ENCODE measurements at places on chromosomes 6 and 20.

- DNase-seq: no peak
Observed at GRCh38 chr6:155261111-155261900, 2.5 kb upstream of the CLDN20 start.

GRCh38 chr20:17871886-17872285, 96.7 kb downstream of the SNX5 start:
- DNase-seq: no peak

GRCh38 chr6:17115251-17116116, 13.6 kb downstream of the STMND1 start:
- DNase-seq: no peak

DNA sequence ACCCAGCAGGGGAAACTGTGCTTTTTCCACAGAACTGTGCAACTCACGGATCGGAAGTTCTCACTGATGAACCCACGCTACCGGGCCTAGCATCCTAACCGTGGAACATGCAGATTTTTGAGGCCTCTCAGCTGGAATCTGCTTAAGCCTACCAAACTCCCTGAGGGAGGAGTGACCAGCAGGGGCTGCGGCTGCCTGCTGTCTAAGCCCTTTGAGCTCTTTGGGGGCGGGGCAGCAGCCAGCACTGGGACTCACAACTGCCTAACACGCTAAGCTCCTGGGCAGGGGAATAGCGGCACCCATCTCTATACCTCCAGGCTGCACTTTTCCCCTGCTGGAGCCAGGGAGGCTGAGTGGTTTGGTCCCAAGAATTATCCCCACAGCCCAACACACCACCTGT, 20.4 kb upstream of the METTL24 start:
- no peak for DNase-seq

- DNase-seq: no peak
Observed at GRCh38 chr20:50744143-50744792, 12.9 kb downstream of the PARD6B start.

DNA sequence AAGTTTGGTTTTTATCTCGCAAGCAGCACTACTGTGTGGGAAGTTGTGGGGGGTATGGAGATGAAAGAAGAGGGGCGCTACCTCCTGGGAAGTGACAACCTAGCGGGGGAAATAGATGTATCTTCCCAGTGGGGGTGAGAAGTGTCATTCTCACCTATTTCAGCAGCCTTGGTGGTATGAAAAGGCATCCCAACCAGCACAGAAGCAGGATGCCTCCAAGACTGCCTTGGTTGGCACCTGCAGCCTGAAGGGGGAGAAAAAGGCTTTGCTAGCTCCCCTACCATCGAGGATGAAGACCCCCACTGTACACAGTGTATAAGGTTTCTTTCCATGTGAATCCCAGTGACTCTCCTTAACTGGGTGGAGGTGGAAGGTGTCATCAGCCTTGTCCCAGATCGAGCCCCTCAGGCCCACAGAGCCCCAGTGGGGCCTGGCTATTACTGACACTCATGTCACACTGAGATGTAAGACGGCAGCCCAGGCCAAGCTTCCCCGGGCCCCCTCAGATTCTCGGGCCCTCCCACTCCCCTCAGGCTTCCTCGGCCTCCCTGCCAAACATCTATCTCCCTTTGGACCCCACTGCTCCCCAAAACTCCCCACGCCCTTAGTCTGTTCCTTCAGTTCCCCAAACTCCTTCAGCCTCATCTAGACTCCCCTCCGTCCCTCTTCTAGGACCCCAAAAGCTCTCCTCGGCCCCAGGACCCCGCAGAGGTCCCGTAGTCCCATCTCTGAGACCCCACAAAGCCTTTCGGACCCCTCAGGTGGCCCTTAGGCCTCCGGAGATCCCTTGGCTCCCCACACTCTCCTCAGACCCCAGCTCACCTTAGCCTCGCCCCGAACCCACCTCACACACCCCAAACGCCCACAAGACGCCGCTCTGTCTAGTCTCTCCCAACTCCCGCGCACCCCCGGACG, 688 bp downstream of the COMMD7 start:
- DNase-seq: no peak

DNA sequence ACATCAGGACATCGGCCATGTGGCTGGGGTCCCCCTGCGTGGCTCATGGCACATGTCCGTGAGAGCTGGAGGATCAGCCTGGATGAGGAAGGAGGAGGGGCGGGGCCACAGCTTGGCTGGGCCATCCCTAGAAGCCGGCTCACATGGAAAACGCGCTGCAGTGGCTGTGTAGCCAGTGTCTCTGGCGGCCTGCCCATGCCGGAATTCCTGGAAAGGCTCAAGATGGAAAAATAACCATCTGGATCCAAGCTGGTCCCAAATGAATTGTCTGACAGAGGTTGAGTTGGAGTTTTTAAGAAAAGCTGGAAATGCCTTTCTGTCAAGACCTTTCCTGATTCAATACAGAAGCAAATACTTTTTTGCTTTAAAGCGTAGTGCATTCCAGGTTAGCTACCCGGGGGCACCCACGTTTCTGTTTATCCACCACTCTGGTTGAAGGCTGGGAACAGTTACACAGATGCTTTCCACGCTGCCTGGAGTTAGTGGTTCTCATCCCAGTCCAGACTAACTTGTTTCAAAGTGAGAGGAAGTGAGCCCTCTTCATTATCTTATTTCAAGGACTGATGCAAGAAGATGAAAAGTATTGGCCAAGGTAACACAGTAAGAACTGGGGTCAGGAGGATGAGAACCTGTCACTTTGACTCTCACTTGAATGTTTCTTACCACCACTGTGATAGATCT, 99.0 kb downstream of the GMPR start:
- DNase-seq: no peak

DNA sequence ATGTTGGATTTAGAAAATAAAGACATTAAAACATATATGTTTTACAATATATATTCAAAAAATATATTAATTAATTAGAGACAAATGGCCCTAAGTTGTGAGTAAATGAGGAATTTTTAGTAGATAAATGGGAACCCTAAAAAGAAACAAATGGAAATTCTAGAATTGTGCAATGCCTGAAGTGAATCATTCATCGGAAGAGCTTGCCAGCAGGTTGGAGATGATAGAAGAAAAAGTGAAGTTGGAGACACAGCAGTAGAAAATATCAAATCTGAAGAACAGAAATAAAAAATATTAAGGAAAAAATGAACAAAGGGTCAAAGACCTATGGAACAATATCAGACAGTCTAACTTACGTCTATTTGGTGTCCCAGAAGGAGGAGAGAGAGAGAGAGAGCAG, 109.4 kb upstream of the NEDD9 start:
- DNase-seq: no peak

- DNase-seq: no peak
Observed at GRCh38 chr6:160276126-160276525, 17.5 kb upstream of the SLC22A2 start.

DNA sequence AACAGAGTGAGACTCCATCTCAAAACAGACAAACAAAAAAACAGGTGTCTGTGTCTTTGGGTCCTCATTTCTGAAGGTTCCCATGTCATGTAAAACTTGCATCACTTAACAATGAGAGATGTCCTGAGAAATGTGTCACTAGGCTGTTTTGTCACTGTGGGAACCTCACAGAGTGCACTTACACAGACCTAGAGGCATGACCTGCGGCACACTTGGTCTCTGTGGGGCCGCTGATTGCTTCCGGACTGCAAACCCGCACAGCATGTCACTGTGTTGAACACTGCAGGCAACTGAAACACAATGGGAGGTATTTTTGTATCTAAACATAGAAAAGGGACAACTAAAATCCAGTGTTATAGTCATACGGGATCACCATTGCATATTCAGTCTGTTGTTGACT, 42.3 kb upstream of the TMEM181 start:
- no peak for DNase-seq

- DNase-seq: no peak
Observed at GRCh38 chr6:170150590-170150945, 140.3 kb downstream of the DLL1 start.

DNA sequence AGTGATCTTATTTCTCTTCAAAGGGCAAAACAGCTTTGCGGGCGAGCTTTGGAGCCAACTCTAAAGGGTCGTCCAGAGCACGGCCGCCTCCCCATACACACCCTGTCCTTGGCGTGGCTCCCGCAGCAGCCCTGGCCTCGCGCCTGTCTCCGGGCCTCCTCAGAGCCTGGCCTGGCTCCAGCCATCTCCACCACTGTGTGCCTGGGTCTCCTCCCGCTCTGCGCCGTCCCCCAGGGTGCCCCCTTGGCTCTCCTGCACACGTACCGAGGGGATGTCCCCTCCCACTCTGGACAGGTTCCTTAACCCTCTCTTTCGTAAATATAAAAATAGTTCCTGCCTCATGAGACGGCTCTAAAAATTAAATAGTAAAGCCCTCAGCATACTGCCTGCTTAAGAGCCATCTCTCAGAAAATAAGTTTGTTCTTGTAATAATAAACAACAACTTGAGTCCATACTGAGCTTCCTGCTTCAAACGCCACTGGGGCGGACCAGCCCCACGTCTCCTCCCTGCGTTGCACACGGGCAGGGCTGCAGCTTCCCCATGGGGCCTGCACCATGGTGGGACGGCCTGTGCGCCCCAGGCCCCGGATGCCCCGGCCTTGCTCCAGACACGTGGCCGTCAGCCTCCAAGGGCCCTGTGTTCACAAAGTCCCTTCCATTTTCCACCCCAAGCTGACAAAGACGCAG, 226.2 kb downstream of the TTLL2 start:
- no peak for DNase-seq

DNA sequence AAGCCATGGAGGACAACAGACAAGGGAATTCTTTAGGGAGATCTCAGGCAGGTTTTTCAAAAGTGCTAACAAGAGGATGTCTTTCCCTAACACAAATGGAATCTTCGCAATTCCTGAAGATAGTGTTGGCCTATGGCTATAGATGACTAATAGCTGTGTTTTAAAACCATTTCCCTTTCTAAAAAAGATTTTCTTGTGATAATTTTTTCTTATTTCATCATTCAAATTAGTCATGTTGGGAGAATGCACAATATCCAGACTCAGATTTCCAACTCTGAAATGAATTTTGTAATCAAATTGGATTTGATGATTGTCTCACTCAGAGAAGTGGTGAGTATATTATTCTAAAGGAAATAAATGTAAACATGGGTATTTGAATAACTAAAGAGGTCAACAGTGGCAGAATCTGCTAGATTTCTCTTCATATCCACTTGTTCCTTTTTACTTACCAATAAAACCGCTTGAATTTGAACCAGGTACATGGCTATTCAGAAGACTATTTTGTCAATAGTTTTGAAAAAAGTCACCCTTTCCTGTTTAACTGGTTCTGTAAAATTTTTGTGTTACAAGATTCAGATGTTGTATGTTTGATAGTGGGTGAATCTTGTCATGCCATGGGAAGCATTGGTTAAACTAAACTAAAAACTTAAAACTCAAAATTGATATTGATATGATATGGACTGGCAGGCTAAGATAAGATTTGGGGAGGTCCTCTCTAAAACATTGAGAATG, 1223.7 kb upstream of the EYS start:
- no peak for DNase-seq

DNA sequence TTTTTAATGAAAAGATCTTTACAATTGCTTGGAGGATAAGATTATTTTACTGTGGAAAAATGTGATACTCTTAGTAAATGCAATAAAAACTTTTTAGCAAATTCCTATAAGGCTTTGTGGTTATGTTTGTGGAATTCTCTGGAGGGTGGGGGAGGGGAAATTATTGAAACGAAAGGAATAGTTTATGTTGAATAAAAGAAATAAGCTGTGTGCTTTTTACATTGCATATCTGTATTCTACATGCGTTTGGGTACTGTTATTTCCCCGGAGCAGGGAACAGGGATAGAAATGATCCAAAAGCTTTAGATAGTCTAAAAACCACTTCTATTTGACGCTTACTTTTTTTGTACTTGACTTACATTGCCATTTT, 143.8 kb downstream of the SLC16A10 start:
- DNase-seq: no peak

DNA sequence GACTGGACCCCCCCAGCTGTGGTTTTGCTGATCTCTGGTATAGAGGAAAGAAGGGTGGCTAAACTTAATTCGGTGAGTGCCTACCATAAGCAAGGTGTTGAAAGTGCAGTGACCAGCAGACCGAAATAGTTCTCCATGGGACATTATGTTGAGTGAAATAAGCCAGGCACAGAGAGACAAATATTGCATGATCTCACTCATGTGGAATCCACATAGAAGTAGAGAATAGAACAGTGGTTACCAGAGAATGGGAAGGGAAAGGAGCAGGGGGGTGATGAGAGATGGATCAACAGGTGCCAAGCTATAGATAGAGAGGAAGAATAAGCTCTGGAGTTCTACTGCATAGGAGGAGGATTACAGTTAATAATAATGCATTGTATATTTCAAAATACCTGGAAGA, 9.7 kb upstream of the GCNT2 start:
- no peak for DNase-seq

DNA sequence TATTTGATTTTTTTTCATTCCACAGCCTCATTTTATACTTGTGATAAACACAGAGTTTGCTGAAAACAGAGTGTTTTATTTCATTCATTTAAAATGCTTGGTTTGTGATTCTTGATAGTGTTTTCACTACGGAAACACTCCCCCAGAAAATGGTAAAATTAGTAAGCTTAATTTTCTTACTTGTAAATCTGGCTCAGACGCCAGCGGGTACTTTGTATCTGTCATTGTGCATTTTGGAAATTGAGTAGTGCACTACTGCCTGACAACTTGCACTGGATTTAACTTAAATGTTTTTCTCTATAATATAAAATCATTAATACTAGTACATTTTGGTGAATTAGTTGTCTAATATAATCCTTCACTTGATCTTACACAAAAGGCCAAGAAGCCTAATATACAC, 37.0 kb upstream of the HINT3 start:
- DNase-seq: no peak

- DNase-seq: no peak
Observed at GRCh38 chr6:139960671-139961070, 586.2 kb upstream of the CITED2 start.

GRCh38 chr6:125346201-125346925, 44.6 kb upstream of the HDDC2 start:
- DNase-seq: no peak

GRCh38 chr20:38748861-38749149, 545 bp downstream of the ACTR5 start:
- DNase-seq: no peak

DNA sequence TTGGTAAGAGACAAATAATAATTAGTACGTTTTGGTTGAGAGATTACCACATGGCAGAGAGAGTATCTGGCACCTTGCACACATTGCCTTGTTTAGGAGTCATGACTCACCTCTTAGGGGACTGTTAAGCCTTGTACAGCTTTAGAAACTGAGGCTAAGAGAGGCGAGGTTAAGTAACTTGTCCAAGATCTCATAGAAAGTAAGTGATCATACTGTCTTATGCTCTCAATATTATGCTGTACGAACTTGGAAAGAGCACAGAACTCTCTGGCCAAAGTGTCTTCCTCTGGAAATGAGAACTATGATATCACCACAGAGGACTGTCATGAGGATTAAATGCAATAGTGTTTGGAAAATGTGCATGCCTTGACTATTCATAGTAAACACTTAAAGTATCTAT, 249.0 kb downstream of the UTRN start:
- no peak for DNase-seq

GRCh38 chr6:162151021-162151665, 576.4 kb downstream of the PRKN start:
- no peak for DNase-seq

DNA sequence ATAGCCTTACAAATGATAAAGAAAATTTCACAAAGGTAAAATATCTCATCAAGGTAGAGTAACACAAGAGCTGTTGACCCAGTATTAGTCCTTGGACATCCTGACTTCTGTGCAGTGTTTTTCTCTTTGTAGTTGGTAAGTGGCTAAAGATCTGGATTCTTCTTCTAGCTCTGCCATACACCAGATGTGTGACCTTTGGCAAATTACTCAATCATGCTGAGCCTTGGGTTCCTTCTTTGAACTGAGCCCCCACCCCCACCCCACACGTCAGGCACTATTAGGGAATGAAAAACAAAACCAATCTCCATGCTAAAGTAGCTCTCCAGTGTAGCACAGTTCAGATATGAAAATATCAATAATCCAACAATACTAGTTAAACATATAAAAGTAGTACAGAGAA, 15.1 kb upstream of the TRIM39 start:
- no peak for DNase-seq
